ENCODE measurements at places on chromosomes 3 and 15. TPM values are rescaled to one million over a fixed set of nuclear protein-coding genes. Genes with fewer than 3 reads are reported as not detected.

- DNase-seq: no peak
These were observed 21.1 kb upstream of the COMMD4 start for GRCh38 chr15:75314552-75315290.

GRCh38 chr3:7484636-7485035, 623.7 kb downstream of the GRM7 start:
- no peak for DNase-seq

DNA sequence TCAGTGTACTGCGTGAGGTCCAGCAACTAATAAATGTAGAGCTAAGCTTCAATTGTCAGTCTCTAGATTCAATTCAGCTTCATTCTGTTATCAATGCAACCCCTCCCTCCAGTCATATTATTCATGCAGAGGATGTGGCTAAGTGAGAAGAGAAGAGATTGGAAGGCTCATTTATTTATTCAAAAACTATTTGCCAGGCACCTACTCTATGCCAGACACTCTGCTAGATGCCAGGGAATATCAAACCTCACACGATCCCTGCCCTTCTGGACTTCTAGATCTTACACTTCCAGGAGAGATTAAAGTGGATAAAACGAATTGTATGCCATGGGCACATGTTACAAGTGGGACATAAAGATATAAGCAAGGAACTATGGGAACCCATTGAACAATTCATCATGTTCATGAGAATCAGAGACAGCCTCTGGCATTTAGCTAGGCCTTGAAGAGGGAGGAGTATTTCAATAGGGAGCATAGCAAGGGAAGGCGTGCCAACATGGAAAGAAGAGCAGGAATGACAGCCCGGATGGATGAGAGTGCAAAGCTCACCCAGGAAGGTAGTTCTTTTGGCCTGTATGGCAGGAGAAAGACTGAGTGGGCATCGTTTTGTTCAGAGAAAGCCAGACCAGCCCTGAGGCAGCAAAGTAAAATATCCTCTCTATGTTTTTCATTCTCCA, 75.4 kb downstream of the FGF12 start:
- no peak for DNase-seq

GRCh38 chr3:3127432-3128010, 781 bp downstream of the TRNT1 start:
- peak; percentile 30 for DNase-seq

DNA sequence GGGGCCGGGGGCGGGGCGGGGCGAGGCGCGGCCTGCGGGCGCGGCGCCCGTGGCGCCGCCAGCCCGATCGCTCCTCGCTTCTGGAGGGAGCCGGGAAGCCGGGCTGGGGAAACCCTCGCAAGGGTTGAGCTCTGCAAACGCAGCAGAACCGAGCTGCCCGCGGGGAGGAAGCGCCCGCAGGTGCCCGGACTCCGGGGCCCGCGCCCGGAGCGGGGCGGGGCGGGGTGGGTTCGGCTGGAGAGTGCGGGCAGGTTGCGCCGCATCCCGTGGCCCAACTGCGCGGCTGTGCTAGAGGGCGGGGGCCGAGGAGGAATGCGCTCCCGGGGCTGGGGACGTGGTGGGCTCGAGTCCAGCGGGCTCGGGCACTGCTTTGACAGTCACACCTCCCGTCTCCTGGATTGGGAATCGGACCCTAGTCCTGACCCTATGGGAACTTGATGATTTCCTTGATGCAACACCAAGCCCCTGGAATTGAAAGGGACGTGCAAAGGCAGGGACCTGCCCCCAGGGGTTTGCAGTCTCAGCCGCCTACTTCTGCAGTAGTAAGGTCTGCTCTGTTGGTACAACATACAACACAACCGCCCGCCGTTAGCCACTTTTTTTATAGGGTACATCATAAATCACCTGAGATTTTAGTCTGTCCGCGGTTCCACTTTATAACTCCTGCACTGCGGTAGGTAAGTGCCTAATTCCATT, 34.3 kb downstream of the ZBTB38 start:
- DNase-seq: peak; percentile 51

The THRB gene
- total RNA-seq: not detected

The ZBTB20 gene
- 35.9 TPM for total RNA-seq
